ENCODE measurements at places on chromosomes 5 and 9.

DNA sequence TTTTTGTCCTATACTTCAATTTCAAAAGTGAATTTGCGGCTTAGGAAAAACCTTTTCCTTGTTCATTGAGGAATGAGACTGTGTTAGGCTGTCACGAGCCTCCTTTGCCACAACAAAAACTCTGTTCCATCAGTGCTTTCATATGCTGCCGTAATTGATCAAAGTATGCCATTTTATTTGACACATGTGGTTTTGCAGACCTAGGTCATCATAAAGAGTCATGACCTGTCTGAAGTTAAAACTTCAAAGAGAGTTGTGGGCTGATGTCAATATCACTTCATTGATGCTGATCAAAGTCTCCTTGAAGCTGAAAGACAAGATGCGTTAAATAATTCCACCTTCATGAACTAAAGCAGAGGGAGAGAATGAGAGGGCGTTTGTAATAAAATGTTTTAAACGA lies 55.5 kb downstream of the SYK start:
- no peak for DNase-seq

DNA sequence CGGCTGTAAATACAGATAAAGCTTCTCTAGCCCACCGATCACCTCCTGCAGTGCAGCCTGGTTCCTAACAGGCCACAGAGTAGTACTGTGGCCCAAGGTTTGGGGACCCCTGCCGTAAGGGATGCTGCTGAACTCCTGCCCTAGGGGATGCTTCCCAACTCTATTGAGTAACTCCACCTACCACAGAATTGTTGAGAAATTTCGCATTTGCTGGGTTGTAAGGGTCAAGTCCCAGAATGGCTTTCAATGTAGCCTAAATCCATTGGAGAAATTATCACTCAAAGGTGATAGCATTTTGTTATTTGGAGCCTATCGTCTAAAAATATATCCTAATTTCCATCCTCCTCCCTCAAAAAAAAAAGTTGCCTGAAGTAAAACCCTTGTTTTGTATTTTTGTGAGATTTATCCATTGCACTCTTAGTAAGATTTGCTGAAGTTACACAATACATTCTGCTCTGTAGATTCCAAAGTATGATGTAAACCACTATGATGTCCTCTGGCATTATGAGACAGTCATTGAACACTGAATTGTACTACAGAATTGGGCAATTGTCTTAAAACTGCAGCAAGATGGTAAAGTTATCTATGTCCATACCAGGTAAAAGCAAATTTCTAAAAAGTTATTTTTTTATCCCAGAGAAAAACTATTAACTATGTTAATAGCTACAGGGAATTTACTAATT lies 14.0 kb downstream of the ACTBL2 start:
- no peak for DNase-seq

GRCh38 chr5:6587171-6587570 lies 45.7 kb downstream of the NSUN2 start:
- no peak for DNase-seq

DNA sequence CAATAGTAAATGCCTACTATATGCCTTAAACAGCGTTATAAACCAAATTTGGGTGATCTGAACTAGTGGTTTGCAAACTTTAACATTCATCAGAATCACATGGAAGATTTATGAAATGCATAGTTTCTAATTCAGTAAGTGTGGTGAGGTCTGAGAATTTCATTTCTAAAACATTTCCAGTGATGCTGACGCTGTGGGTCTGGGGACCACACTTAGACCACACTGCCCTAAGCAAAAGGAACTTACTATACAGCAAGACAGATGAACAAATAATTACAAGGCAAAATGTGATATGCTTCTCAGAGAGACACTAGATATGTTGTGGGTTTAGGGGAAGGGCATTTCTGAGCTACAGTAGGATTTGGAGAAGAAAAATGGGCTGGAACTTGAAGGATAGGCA lies 72.6 kb downstream of the OXCT1 start:
- DNase-seq: no peak

DNA sequence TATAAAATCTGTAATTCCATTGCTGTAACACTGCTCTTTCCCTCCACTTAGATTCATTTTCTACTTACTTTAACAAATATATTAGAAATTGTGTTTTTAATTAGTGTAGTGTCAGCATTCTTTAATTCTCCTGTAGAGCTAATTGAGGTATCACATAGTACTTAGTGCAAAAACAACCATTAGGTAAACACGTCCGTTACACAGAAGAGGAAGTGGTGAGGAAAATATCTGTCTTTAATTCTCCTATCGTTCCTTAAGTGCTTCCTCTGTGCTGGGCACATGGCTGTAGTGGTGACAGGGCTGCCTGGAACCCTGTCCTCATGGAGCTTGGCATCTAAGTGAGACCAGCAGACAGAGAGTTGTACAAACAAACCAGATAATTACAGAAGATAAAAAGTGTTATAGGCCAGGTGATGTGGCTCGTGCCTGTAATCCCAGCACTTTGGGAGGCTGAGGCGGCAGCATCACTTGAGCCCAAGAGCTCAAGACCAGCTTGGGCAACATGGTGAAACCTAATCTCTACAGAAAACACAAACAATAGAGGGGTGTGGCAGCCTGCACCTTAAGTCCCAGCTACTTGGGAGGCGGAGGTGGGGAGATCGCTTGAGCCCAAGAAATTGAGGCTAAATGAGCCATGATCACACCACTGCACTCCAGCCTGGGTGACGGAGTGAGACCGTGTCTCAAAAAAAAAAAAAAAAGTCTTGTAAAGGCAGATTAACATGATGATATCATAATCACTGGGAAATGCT lies 36.4 kb downstream of the PARP8 start:
- DNase-seq: no peak

- DNase-seq: no peak
These were observed 21.5 kb upstream of the RNF20 start for GRCh38 chr9:101512116-101512515.

- no peak for DNase-seq
These were observed 1.3 kb downstream of the CDO1 start for GRCh38 chr5:115815006-115815692.

DNA sequence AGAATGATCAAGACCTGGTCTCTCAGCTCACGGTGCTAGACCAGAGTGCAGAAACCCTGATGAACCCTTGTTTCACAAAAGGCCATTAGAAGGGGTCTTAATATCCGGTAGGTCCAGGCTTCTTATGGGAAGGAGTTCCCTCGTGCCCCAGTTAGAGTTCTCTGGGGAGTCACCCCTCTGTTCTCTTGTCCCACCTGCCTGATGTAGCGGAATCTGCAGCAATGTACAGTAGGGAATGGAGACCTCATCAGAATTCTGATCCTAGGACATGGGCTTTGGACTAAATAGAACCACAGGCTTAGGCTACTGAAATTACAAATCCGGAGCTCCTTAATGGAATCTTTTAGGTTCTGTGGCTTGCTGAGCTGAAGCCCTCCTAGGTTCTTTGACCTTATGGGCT lies 243.6 kb upstream of the IRX2 start:
- DNase-seq: no peak

DNA sequence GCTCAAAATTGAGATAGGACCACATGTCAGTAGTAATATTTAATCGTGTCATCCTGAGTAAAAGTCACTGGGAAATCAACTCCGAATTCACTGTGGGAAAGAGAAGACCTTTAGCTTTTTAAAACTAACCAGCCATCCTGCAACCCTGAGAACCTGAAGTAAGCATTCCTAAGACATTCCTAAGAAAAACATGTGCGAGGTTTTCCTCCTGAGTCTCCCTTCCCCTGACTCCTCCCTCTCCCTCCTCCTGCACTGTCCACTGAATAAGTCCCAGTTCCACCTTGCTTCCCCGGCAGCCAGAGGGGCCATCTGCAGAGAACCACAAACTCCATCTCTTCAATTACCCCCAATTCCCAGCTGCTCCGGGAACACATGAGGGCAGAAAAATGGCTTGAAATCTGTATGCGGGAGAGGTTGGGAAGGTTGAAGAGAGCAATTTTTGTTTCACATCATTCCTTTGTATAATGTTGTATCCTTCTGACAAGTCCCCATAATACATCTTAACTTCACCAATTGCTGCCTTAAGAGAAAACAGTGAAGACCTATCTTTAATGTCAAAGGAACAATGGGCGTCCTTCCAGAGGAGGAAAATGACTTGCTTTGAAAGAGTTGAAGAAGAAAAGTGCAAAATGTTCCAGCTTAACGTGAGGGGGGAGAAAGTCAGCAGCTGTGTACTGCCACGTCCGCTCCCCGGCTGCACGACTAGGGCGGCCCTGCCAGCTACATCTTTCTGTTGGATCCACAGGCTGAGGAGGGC lies 186.3 kb downstream of the ZNF462 start:
- no peak for DNase-seq

DNA sequence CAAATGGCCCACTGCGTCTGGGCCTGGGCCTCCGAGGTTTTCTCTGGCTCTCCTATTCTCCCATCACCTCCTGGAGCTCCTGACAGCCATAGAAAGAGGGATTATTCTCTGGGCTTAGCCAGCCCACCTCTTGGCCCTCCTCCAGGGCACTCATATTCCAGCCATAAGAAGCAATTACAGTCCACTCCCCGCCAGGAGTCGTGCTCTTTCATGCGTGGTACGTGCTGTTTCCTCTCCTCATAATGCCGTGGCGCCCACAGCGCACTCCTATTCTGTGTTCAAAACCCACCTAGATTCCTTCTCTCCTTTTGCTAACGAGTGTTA lies 240.8 kb upstream of the ZNF462 start:
- DNase-seq: no peak

- no peak for DNase-seq
These were observed 195.2 kb downstream of the PTTG1 start for GRCh38 chr5:160616712-160617497.

GRCh38 chr9:114503522-114504340 lies 1.5 kb downstream of the WHRN start:
- DNase-seq: no peak

DNA sequence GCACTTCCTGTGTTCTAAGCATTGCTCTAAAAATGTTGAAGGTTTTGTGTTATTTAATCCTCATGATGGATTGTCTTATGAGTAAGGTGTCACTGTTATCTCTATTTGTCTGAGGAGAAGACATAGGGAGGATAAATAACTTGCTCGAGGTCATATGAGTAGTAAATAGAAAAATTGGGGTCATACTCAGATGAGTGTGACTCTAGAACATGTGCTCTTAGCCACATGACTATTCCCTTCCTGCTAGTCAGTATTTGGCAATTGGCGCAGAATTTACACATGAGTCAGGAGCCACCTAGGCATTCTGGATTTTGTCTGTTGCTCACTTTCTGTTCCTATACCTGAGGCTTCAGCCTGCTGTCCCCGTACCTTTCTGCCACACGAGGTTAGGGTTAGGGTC lies 234.6 kb upstream of the CD180 start:
- no peak for DNase-seq

GRCh38 chr5:128426090-128426534 lies 111.9 kb downstream of the FBN2 start:
- DNase-seq: no peak

- DNase-seq: no peak
These were observed 3.7 kb downstream of the NAA35 start for GRCh38 chr9:85944672-85945071.

GRCh38 chr9:22446589-22446949 lies at the start of gene DMRTA1:
DMRTA1 (plus strand) TSS chr9:22446824; CDS start chr9:22447066, 242 bp downstream.
- DNase-seq: no peak

DNA sequence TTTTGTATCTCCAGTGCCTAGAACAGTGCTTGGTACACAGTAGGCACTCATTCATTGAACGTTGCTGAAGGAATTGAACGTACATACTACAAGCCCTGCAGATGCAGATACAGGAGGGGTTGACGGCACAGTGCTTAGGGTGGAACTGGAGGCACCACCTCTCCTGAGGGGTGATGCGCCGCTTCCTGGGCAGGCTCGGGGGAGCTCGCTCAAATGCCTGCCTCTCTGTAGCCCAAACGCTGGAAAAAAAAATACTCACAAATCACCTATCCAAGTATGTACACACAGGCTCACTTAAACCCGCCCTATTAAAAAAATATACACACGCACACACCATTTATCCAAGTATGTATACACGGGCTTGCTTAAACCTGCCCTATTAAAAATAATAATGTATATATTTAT lies 536 bp upstream of the COMMD10 start:
- DNase-seq: no peak

GRCh38 chr5:140003519-140003918 lies 39.6 kb downstream of the NRG2 start:
- DNase-seq: no peak

DNA sequence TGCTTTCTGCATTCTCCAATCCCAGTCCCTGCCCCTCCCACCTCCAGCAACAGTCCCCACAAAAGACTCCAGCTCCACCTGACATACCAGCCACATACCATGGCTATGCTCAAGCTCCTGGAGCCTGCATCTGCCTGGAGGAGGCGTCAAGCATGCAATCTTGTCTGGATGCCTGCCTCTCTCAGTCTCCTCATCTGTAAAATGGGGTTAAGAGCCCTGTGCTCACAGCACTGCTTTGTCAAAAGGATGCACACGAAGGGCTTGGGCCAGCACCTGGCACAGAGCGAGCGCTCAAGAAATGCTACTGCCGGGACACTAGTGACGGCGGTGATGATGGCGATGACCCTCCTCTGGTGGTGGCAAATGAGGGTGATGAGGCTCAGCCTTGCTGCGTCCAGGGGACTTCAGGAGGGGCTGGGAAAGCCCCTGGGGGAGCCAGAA lies 202.9 kb upstream of the IER5L start:
- DNase-seq: no peak

DNA sequence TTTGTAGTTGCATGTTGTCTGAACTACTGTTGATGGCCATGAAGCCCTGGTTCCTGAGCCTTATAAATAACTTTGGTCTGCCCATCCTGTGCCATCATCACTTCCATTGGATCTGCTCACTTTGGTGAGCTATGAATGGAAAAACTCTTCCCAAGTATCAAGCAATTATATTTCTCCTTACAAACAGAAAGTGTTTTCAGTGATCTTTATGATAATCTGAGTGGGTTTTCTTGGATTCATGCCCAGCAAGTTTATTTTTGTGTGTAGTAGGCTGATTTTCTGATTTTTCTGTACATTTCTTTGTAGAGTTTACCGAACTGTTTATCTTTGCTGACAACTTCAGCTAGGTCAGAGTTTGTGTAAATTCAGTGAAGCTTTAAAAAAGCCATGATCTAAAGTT lies 31.0 kb downstream of the CAMK4 start:
- no peak for DNase-seq

GRCh38 chr5:86143837-86144236 lies 473.9 kb upstream of the COX7C start:
- no peak for DNase-seq

DNA sequence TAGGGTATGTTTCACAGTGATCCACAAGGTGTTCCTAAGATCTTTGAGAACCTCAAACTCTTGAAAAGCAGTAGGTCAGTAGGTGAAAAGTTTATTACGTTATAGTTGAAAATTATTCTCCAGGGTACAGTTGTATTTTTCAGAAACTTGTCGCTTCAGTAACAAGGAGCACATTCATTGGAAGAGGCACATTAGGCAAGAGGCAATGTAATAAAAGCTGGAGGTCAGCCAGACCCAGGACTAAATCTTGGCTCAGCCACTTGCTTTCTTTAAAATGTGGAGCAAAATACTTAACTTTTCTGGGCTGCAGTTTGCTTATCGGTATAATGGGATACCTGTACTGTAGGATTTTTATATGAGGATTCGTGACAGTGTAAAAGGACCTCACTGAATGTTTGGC lies 45.6 kb downstream of the TLE4 start:
- no peak for DNase-seq
